ENCODE measurements at places on chromosomes 3 and 15. TPM values are rescaled to one million over a fixed set of nuclear protein-coding genes. Genes with fewer than 3 reads are reported as not detected.

KLHL40 gene
- not detected for total RNA-seq

- no peak for DNase-seq
These were observed 43.8 kb downstream of the TMCO5A start for GRCh38 chr15:37978231-37978630.

- DNase-seq: no peak
These were observed 10.6 kb downstream of the RBMS3 start for GRCh38 chr3:29291260-29291981.

KLF13 gene
- 214 TPM for total RNA-seq

DNA sequence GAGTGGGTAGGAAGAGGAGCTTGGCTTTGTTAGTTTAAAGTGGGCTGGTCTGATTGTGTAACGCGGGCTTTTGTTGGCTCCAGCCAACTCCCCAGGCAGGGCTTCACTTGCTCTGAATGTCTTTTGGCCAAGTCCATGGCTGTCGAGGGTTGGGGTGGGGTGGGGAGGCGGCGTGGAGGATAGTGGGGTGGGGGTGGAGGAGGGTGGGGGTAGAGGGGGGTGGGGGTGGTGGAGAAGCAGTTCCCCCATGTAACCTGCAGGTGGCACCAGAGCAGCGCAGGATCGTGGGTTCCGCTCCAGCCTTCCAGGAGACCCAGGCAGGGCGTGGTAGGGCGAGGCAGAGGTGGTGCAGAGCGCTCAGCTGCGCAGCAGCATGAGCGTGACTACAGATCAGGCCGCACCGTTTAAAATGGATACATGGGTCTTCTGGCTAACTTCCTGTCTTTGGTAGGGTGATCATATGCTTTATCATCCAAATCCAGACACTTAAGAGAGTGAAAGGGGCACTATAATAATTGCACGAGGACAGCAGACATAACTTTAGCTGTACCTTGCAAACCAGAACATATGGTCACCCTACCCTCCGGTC, 28.3 kb downstream of the GOLGA6A start:
- DNase-seq: peak; percentile 84

DNA sequence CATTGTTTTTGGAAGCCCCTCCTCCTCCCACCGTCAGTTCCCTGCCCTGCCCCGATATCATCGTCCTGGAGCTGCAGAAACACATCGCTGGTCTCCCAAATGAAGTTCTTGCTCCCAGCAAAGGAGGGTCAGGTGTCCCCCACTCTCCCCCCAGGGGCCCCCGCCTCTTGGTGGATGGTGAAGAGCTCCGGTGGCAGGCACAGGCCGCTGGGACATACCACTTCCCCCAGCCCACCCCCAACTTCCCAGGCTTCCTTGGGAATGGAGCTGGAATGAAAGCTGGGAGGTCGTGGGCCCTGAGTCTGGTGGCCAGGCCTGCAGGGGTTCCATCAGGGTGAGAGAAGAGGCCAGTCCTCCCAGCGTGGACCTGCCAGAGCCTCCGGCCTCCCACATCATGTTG, 137.7 kb downstream of the CHSY1 start:
- DNase-seq: no peak

DNA sequence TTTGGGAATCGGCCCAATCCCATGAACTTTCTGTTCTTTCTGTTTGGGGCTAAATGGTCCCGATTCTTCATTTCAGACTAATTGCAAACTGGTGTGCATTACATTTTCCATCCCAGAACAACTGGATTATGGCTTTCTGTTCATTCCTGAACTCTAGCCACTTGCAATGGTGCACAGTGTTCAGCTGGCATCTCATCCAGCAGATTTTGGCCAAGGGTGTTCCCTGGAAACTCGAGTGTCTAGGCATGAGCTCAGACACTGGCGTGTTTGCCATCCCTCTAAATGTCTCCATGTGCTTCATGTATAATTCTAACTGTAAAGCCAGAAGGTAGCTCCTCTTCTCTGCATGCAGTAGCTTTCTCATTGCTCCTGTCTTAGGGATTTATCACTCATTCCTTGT, 97.1 kb upstream of the MYZAP start:
- no peak for DNase-seq

DNA sequence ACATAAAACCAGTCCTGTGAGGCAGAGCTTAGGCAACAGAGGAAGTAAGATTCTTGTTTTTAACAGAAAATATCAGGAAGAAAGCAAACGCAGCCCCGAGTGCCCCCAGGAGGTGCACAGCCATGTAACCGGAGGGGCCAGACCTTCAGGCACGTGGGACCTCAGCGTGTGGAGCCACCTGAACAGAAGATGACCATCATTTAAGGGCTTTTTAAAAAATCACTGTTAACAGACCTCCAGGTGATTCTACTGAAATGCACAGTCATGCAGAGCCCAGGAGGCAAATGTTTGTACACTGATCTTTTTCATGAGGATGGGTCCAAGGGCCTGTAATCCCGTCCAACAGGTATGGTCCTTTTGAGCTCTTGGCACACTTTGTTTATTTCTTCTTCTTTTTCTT, 38.8 kb downstream of the SPG21 start:
- no peak for DNase-seq

All from activated CD8-positive, alpha-beta T cell treated with anti-CD3 and anti-CD28 coated beads, Interleukin-2, amount 10 ng/mL, durations not matched to agents 7 days and 5 days (primary cell).